ENCODE measurements at places on chromosomes 4 and X. TPM values are rescaled to one million over a fixed set of nuclear protein-coding genes. Genes with fewer than 3 reads are reported as not detected.

The RHOXF1 gene
- total RNA-seq, result not detected

The RAB40AL gene
- total RNA-seq, result 1.4 TPM

The SOWAHB gene
- not detected for total RNA-seq

The RHOXF2B gene
- total RNA-seq, result not detected

The AR gene
- 16.0 TPM for total RNA-seq

The ARMCX1 gene
- 22.4 TPM for total RNA-seq

The DBET gene
- total RNA-seq, result not detected

The CAPN6 gene
- not detected for total RNA-seq

The ARHGAP36 gene
- total RNA-seq, result not detected

The UCP1 gene
- not detected for total RNA-seq

The PCDH11X gene
- total RNA-seq, result not detected

The F9 gene
- not detected for total RNA-seq

The UGT2A1 gene
- not detected for total RNA-seq

- DNase-seq, result peak; percentile 12
These were observed 142.0 kb downstream of the SLC10A7 start for GRCh38 chr4:146379744-146380143.

DNA sequence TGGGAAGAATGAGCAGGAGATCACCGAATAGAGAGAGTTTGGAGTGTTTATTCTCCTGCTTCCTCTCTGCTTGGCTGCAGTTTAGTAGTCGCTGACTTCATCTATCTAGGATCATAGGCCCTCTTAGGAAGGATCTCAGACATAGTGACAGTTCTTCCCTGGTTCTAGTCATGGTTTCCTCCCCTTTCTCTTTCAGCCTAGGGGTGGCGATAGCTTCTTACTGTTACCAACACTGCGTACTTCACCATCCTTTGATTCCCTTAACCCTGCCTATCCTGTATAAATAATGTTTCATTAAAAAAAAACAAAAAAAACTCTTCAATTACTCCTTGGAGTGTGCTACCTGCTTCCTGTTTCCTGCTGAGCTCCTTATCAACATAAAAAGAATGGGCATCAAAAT is 103.8 kb downstream of the DDX53 start:
- DNase-seq, result no peak

DNA sequence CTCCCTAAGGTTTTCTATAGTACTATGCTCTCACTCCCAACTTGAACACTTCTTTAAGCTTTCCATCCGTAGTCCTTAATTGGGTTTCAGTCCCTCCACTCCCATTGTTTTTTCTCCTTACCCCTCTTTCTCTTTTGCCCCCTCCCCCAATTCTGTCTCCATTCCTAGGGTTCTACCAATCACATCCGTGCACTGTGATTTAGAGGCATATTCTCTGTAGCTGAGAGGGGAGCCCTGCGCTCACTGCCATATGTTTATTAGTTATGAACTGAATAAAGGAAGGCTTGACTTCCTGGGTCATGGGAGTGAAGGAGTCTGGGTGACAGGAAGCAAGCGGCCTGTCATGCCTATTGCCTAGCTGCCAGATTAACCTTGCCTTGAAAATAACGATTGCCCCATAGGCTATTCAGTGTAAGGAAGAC is 471 bp downstream of the MCTS1 start:
- peak; percentile 45 for DNase-seq

- peak; percentile 88 for DNase-seq
These were observed 777 bp upstream of the EOLA2 start for GRCh38 chrX:149938881-149939654.

- DNase-seq, result peak; percentile 91
These were observed 125.0 kb downstream of the PPP3CA start for GRCh38 chr4:101222156-101222845.

- no peak for DNase-seq
These were observed 88.2 kb downstream of the TASL start for GRCh38 chrX:30489323-30489722.

DNA sequence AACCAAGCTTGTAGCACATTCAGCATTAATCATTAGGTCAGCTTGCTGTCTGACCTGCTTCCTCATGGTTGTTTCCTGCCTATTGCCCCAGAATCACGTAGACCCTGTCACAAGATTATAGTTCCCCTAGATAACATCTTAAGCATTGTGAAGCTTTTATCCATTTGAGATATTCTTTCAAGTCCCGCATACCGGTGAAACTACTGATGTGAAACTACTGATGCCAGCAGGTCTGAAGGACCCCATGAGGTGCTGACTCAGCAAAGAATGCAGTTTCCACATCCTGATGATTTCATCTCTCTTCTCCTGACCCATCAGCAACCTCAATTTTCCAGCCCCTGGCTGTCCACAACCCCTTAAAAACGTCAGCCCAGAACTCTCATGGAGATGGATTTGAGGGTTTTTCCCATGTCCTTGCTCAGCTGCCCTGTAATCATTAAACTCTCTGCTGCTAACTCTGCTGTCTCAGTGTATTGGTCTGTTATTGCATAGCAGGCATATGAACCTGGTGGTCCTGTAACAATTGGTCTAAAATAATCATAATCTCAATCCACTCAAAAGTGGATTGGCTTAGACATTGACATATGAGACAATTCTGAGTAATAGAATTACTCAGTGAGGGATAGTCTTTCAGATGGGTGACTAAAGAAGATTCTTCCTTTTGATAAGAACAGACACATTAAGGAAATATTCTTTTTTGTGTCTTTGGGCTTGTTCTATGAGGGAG is 26.3 kb upstream of the UBA6 start:
- peak; percentile 29 for DNase-seq

DNA sequence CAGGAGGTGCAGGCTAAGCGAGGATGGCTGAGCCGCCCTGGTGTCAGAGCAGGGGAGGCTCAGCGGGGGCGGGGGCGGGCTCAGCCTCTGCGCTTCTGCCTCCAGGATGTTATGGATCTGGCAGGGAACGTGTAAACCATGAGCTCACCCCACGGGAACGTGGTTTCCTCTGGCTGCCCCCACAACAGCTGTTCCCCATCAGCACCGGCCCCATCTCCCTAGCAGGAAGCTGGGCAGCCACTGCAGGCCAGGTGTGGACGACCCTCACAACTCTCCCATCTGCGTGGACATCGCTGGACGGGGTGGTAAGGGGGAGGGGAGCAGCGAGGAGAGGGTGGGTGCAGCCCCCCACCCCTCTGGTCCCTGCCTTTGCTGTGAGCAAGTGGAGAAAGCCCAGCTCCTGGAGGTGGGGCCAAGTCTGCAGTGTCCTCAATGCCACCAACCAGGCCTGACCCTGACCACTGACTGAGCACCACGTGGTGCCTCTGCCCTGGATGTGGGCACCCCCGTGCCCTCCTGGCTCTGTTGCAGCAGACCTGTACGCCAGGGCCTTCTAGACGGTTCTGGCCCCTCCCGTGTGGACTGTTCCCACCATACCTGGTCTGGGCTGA is 28.1 kb upstream of the SPON2 start:
- DNase-seq, result no peak

DNA sequence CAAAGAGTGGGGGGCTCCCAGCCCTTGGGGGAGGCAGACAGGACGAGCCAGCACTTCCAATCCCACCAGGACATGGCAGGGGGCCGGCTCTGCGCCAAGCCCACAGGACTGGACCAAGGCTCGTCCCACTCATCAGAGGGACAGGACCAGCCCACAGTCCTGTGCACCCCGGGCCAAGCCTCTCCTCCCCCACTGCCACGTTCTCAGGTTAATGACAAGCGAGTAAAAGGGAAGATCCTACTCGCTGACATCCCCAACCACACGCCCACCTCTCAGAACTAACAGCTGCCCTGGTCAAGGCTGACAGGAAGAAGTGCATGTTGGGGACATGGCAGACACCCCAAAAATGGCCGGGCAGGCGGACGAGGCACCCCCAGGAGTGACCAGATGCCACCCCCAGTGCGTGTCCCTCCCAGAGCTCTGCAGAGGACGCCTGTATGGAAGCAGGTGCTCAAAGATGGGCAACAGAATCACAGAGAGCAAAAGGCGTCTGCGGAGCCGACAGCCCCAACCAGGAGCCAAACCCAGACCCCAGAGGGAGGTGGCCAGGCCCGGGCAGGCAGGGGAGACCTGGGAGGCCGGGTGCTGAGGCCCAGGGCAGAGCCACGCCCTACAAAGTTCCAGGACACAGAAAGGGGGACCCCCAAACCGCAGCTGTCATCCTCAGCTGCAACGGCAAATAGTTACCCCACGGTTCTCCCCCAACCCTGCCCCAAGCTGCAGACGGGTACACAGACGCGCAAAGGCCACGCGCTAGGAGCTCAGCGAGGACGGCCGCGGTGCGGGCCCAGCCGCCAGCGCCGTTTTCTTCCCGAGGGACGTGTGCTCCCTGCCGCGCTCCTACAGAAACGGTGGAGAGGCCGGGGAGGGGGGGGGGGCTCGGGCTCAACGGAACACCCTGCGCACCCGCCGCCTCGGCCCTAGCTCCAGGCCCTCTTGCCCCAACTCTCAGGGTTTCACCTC is 1.7 kb downstream of the CTBP1 start:
- DNase-seq, result no peak

DNA sequence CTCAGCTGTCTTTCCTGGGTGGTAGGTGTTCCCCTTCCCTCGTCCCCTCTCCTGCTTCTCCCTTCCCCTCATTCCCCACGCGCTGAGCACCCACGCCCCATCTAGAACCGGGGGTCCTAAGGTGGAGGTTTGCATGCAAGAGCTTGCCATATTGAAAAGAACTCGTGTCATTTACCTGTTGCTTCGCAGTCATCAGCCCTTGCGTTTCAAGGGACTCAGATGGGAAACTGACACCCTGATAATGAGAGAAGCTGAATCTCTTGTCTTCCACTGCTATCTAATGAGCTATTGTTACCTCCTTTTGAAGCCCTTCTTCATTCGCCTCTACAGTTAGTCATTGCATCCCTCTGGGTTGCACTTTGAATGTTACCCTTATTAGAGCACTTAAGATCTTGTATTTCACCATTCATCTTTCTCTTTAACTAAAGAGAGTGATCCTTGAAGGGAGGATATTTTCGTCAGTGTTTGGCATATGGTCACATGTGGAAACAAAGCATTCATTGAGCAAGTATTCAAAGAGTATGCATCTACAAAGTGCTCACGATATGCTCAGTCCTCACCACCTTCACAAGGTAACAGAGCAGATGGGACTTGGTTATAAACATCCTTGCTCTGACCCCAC is 25.7 kb downstream of the ARL9 start:
- DNase-seq, result no peak

DNA sequence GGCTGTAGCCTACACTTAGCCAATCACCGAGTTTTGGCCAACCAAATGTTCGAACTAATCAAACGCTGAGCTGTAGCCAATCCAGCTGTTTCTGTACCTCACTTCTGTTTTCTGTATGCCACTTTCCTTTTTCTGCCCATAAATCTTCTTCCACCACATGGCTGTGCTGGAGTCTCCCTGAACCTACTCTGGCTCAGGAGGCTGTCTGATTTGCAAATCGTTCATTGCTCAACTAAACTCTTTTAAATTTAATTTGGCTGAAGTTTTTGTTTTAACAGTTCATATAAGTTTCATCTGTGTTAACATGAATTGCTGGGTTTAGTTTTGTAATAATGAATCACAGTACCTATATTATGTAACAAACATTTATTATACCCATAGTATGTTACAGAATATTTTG is 160.7 kb upstream of the PCDH7 start:
- DNase-seq, result no peak

DNA sequence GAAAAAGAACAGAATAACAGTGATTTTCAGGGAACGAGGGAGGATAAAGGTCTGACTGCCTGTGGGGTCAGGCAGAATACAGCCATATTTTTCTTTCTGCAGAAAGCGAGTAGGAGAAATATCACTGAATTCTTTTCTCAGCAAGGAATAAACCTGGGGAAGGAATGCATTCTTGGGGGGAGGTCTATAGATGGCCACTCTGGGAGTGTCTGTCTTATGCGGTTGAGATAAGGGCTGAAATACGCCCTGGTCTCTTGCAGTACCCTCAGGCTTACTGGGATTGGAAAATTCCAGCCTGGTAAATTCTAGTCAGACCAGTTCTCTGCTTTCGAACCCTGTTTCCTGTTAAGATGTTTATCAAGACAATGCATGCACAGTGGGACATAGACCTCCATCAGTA is 26.3 kb downstream of the CNGA1 start:
- DNase-seq, result no peak

GRCh38 chr4:109429545-109429944 is 4.1 kb upstream of the SEC24B start:
- peak; percentile 83 for DNase-seq

GRCh38 chr4:86181585-86181984 is 178.3 kb downstream of the MAPK10 start:
- DNase-seq, result no peak

GRCh38 chr4:59537246-59537886 is 1662.8 kb upstream of the ADGRL3 start:
- no peak for DNase-seq

DNA sequence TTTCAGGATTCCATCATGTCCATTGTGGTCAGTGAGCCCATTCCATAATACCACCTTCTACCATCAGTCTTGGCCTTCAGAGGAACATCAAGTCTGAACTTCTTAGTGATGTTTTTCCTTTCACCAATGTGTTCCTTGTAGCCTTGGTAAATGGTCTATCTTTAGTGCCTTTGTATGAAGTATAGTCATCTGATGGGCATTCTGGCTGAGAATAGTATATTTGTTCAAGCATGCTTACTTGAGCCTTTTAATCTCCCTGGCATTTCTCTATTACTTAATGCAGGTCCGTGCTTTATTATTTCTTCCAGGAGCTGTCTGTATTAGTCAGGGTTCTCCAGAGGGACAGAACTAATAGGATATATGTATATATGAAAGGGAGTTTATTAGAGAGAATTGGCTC is 99.7 kb downstream of the TLL1 start:
- no peak for DNase-seq

DNA sequence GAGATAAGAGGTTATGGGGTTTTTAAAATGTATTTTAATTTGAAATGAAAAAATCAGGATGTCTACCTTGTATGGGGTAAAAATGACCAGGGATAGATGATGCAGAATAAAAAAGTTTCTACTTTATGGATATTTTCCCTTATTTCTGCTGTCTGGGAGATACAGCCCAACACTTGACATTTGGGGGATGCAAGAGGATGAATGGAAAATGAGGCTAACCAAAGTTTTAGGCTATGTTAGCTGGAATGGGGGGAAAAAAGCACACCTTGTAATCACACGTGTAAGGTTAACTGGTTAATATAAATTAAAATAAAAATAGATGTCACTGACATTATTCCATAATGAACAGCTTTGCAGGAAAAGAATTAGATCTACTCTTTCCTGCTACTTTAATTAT is 1.1 kb downstream of the PRDM8 start:
- DNase-seq, result no peak

DNA sequence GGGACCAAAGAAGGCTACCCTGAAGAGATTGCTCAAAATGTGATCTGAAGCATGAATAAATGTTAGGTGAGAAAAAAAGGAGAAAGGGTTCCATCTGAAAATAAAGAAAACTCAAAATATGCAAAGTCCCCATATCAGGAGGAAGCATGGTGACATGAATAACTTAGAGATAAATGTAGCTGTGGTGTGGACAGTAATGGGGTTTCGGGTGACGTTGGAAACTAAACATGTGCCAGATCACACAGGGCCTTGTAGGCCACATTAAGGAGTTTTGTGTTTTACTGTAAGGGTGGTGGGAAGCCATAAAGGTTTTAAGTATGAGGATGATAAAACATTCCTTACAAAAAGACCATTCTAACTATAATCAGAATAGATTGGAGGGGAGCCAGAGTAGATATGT is 40.3 kb upstream of the ACSL4 start:
- DNase-seq, result no peak

DNA sequence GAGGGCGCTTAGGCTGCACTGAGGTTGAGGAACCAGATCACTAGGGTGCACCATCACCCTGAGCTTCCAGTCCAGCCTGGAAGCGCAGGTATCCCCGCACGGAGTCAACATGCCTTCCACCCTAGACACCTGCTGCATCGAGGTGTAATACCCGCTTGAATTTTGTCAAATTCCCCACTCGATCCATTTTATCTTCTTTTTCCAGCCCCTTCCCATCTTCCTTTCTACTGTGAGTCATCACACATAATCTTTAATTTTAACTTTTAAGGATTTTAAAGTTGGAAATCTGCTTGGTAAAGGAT is 821 bp downstream of the PLK4 start:
- DNase-seq, result no peak
